ENCODE measurements at places on chromosomes 13 and 19.

GRCh38 chr13:21744149-21744548 is 73.3 kb downstream of the FGF9 start:
- no peak for DNase-seq

GRCh38 chr19:6393983-6394412 is 1.0 kb upstream of the GTF2F1 start:
- DNase-seq: no peak

DNA sequence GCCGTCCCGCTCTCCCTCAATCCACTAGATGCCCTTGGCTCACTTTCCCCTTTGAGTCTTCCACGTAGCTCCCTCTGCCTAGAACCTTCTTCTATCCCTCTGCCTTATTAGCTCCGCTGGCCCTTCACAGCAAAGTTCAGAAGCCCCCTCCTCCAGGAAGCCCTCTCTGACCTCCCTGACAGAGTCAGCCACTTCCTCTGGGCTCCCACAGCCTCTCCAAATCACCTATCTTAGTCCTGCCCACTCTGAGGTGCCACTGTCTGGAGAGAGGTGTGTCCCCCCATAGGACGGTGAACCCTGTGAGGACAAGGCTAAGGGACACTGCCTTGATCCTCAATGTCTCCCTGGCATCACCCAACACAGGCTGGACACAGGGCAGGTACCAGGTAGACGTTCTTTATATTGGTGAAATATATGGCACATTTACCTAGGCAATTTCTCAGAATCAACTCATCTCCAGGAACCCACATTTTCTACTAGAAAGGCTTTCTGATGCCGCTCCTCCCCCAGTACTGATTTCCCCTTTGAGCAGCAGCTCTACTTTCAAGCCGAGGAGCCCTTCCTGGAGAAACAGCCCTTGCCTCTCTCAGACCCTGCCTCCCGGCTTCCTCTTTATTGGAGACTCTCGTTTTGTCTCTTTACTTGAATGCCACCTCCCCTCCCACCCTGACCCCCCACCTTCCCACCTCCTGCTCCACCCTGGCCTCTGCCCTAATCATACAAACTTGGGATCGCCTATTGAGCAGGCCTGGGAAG is 3.4 kb upstream of the TGFB1 start:
- no peak for DNase-seq

DNA sequence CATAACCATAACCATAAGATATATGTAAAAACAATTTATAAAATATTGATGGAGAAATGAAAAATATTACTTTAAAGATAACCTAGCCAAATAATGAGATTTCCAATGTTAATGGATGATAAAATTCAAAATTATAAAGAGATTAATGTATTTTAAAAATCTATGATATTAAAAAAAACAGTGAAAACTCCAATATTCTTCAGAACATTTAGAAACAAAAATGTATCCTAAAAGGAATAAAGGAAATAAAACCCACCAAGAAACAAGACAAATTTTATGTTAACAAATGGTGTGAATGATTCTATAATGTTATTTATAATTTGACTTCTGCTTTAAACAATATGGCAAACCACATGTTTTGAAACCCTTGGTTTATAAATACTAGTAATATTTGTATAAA is 1587.8 kb downstream of the PCDH9 start:
- DNase-seq: no peak

GRCh38 chr13:89061821-89062220 is 1390.7 kb downstream of the SLITRK5 start:
- peak; percentile 95 for DNase-seq

- DNase-seq: no peak
Measured at GRCh38 chr19:49461656-49462055, 8.6 kb downstream of the ALDH16A1 start.

- no peak for DNase-seq
Measured at GRCh38 chr19:48216933-48217332, 38.8 kb downstream of the CARD8 start.

GRCh38 chr13:48251611-48252081 is 18.6 kb downstream of the ITM2B start:
- DNase-seq: no peak

DNA sequence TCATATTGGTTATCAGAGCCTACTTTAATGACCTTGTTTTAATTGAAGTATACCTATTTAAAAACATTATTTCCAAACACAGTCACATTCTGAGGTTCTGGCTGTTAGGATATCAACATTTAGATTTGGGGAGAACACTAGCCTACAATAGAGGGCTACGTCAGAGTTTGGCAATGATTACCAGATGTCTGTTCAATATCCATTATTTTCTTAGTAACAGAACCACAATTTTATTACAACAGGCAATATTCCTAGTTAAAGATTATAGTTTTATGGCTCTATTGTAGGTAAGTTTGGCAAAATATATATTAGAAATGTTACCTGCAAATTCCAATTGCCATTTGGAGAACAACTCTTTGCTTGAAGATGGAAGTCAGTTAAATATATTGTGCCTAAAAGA is 1163.1 kb upstream of the MIR17HG start:
- no peak for DNase-seq

GRCh38 chr19:18126097-18126496 is 26.9 kb upstream of the PIK3R2 start:
- DNase-seq: no peak

DNA sequence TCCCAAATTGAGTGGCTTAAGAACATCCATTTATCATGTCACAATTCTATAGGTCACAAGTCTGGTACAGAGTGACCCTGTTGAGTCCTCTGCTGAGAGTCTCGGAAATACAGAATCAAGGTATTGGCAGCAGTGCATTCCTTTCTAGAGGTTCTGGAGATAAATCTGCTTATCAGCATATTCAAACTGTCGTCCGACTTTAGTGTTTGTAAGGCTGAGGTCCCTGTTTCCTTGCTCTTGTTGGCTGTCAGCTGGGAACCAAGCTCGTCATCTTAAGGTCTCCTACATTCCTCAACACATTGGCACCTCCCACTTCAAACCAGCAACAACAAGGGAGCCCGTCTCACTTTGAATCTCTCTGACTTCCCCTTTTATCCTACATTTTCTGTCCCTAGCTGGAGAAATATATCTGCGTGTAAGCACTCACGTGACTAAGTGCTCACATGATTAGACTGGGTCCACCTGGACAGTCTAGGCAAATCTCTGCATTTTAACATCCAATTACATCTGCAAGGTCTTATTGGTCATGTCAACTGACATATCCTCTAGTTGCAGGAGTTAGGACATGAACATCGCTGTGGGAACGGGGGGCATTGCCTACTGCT is 886.8 kb downstream of the PCDH9 start:
- no peak for DNase-seq

- DNase-seq: peak; percentile 28
Measured at GRCh38 chr19:29966588-29967249, 24.7 kb downstream of the URI1 start.

GRCh38 chr13:61030445-61030844 is 385.2 kb downstream of the PCDH20 start:
- peak; percentile 92 for DNase-seq

DNA sequence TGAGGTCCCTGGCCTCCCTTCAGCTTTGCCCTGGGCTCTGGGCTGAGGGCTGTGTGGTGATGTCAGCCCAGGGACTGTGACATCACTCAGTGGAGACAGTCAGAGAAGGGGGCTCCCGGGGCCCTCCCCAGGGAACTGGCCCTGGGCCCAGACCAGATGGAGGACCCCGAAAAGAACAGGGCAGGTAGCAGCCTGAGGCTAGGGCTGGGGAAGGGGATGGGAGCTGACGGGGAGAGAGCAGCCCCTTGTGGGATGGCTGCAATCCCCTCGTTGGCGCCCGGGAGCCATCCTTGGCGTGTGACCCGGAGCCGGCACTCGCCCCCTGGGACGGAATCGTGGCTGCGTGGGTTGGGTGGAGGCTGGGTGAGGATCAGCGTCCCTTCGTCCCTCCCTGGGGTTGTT is 13.6 kb downstream of the CSNK1G2 start:
- DNase-seq: no peak

DNA sequence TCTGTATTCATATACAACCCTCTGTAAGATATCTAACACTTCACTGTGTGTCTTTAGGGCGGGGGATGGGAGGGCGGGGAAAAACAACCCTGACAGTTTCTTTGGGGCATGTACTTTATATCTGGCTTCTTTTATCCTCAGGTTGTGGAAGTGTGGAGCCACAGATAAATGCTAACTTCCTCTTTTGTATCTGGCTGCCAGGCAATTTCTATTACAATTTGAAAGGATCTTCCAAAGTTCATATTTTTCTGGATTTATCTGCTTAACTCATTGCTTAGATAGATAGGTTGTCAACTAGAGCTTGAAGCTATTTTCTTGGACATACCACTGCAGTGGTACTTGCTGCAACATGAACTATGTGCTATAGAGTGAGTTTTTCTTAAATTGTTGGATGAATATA is 393.0 kb downstream of the LMO7 start:
- DNase-seq: no peak

DNA sequence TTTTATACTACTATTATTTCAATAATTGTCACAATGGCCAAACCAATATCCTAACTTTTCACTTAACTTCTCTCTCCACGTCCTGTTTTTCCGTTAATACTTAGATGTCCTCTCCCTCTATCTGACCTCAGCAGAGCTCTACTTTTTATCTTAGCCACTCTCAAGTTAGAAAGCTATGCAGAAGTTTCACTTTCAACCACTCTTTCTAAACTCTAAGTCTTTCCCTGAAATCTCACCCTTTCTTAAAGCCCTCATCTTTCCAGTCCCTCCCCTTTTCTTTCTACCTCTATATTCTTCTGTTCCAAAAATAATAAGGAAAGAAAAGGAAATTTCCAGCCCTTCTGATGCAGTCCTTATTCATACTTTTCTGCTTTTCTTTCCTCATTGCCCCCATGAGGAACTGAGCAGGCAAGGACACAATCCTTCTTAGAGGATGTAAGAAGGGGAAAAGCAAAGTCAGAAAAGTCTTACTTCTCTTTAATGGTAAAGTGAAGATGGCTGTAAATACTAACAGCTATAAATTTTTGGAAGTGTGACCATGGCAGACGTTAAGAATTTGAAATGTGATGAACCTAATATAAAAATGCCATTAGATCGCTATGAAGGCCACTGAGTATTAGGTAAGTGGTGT is 23.0 kb downstream of the FAM216B start:
- DNase-seq: no peak

DNA sequence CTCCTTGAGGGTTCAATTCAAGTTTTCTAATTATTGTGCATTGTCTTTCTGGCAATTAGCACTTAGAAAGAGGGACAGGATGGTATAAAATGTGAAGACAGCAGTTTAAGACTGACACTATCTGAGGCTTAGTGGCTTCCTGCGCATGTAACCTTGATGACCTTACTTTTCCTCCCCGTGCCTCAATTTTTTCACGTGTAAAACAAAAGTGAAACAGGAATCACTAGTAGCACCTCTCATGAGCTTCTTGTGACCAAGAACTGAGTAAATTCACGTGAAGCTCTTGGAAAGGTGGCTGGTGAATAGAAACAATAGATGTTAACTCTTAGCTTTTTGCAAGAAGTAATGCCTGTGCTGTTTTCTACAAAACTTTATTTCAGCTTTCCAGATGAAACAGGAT is 233.9 kb downstream of the LMO7 start:
- peak; percentile 11 for DNase-seq

GRCh38 chr13:110297766-110298504 is 9.0 kb downstream of the COL4A1 start:
- DNase-seq: no peak

DNA sequence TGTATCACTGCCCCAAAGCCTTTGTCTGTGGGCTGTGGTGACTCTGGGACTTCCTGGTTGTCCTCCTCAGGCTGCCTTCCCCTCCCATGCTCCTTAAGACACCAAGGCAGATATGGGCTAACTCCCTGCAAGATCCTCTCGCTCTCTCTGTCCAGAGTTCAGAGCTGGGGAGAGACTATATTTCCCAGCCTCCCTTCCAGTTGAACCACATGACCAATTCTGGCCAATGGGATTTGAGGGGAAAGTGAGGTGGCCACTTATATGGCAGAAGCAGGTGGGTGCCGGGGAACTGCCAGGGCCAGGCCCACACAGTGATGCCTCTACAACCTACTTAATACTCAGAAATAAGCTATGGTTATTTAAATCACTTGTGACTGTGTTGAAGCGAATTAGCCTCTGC is 16.2 kb upstream of the ANGPTL8 start:
- no peak for DNase-seq

DNA sequence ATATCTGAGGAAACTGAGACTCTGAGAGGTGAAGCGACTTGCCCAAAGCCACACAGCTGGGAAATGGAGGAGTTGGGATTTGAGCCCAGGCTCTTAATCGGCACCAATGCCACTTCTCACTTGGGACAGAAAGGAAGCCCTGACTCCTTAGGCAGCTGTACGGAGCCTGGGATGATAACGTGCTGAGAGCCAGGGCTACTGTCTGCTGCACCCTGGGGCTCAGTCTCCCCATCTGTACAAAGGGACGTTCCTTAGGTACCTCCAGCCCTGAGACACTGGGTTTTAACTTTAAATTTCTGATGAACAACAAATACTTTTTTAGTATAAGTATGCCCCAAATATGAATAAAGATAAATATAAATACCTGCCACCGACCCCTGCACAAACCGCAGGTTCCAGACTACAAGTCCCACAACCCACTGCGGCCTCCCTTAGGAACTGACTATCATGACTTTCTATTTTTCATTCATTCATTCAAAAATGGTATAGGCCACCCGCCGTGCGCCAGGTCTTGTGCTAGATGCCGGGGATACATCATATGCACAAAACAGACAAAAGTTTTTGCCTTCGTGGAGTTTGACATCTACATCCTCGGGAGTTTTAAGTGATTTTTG is 776 bp upstream of the NCLN start:
- DNase-seq: peak; percentile 91

DNA sequence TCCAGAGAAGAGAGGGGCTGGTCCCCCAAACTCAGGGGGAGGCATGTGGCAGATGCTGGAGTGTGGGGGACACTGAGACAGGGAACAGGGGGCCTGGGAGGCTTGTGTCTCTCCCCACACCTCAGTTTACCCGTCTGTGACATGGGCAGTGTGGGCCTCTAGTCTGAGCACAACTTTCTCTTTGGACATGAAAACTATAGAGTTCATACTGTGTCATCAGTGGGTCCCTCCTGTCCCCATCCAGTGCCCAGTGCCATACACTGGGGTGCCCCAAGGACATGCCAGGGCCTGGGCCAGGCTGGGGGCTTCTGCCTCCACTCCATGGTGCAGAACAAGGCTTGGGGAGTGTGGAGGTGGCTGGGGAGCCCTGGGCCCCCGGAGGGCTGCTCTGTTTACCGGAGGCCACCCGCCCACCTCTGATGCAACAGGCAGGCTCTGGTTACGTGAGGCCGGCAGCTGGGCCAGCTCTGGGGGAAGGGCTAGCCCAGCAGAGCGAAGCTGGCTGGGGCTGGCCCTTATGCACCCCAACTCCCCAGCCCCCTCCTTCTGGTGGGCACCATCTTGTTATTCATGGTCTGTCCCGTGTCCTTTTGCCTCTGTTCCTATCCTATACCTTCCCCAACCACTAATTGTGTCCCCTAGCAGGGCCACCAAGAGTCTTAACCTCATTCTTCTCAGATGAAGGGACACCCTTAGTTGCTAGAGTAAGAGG is 1.9 kb upstream of the MEF2B start:
- DNase-seq: peak; percentile 37

All from NCI-H69 (cell line).